Vagina (tissue), 2 donors: ENCODE measurements at places on chromosomes 5 and 9.

GRCh38 chr9:76245518-76245917 is 148.7 kb downstream of the RFK start:
- no peak for DNase-seq

- no peak for DNase-seq
Observed at GRCh38 chr5:167993771-167994170, 297.7 kb upstream of the WWC1 start.

GRCh38 chr5:53180538-53180937 is 71.0 kb upstream of the MOCS2 start:
- no peak for DNase-seq

DNA sequence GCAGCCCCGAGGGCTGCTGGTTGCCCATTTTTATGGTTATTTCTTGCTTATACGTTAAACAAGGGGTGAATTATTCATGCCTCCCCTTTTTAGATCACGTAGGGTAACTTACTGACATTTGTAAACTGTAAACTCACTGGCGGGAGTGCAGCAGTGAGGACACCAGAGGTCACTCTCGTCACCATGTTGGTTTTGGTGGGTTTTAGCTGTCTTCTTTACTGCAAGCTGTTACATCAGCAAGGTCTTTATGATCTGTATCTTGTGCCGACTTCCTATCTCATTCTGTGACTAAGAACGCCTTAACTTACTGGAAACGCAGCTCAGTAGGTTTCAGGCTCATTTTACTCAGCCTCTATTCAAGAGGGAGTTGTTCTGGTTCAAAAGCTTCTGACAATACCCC is 155.0 kb upstream of the PRDM9 start:
- DNase-seq = no peak

- no peak for DNase-seq
Observed at GRCh38 chr9:81028504-81028903, 660.8 kb downstream of the TLE1 start.

GRCh38 chr5:139418793-139419192 is 14.9 kb upstream of the SPATA24 start:
- DNase-seq = no peak

- no peak for DNase-seq
Observed at GRCh38 chr9:68802525-68803015, 97.5 kb downstream of the PIP5K1B start.
